GM23248 (cell line): ENCODE measurements at places on chromosomes 7 and 10.

- H3K4me3 ChIP-seq = no peak overlapping the region
- H3K27ac ChIP-seq = no peak overlapping the region
- H3K27me3 ChIP-seq = no peaks in the 10 kb centered on the region
- DNase-seq = no peak
- H3K36me3 ChIP-seq = no peaks in the 10 kb centered on the region
Observed at GRCh38 chr7:71783779-71784178, 628.4 kb downstream of the CALN1 start.

DNA sequence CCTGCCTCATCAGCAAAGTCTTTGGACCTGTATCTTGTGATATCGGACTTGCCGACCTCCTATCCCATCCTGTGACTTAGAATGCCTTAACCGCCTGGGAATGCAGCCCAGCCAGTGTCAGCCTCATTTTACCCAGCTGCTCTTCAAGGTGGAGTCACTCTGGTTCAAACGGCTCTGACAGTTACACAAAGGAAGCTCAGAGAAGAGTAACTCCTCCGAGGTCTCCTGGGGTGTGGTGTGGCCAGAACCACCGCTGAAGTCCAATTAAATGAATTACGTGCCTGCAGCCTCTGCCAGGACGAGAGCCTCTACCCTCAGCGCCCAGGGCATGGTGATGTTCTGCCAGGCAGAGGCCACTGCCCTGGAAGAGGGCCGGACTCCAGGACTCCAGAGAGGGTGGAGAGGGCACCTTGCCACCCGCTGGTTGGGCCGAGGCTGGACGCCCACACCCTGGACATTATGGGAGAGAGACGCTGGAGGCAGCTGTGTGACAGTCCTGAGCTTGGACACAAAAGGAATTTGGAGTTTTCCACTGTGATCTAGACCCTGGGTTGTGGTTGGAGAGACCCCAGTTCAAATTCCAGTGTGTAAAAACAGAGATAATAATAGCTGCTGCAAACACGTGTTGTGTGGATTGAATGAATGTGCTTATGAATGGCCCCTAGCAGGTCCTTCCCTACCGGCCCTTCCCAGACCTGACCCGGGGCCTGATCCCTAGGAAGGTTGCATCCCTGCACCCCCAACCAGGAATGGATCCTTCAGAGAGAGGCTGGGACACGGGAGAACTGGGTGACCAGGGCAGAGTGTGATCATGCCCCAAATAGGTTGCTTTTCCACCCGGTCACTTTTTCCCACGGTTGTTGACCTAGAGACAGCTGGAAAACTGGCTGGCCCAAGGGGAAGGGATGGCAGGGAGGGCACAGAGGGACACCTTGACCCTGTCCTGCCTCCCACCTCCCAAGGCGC lies 37.8 kb upstream of the FZD9 start:
- no peak overlapping the region for H3K4me3 ChIP-seq
- no peaks in the 10 kb centered on the region; the same call in 1 of the 2 replicates for H3K27me3 ChIP-seq
- no peaks in the 10 kb centered on the region for H3K36me3 ChIP-seq
- no peak overlapping the region for H3K27ac ChIP-seq

DNA sequence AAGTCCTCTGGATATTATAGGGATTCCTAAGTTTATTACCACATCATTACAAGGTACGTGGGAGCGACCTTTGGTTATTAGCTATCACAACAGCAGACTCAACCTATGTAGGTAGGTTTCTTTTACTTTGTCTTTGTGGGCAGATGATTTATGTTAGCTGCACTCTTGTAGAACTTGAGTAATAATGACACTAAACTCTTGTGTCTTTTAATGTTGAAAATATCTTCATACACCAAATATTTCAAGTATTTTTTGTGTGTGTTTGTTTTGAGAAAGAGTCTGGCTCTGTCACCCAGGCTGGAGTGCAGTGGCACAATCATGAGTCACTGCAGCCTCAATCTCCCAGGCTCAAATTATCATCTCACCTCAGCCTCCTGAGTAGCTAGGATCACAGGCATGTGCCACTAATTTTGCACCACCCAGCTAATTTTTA lies 19.2 kb upstream of the SUPV3L1 start:
- H3K4me1 ChIP-seq = peaks cover 14% of the 10 kb centered on the region
- peak; percentile 60 for DNase-seq
- H3K27me3 ChIP-seq = no peaks in the 10 kb centered on the region
- peak overlapping the region; percentile 51 for H3K27ac ChIP-seq

DNA sequence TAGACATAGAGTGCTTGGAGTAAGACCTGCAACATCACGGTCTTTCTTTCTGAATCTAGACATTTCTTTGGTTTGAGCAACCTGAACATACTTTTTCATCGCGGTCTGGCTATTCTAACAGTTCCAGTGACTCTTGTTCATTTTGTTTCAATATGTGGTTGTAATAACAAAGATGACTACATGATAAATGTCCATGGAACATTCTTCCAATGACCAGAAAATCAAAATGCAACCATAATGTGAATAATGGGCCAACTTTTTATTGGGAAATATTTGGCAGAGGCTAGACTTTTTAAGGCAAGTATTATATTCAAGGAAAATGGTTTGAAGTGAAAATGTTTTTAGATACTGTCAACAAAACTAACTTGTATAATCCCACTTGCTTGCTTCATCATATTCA lies 282.5 kb downstream of the INHBA start:
- DNase-seq = no peak
- peaks cover 16% of the 10 kb centered on the region for H3K4me1 ChIP-seq
- H3K27me3 ChIP-seq = no peaks in the 10 kb centered on the region
- H3K4me3 ChIP-seq = no peak overlapping the region
- no peak overlapping the region for H3K27ac ChIP-seq

DNA sequence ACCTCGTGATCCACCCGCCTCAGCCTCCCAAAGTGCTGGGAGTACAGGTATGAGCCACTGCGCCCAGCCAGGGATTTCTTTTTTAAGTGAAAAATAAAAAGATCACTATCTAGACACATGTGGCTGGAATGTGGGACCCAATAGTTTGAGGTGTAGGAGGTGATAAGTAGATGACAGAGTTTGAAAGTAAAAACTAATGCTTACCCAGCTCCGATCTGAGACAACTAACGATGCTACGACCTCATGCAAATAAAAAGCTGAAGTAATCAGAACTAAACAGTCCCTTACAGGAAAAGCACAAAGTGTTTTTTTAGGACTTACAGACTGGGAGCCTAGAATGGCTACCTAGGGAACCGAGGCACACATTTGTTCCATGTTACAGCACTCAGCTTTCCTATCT lies 23.0 kb downstream of the PCGF6 start:
- DNase-seq = no peak
- no peak overlapping the region for H3K27ac ChIP-seq
- no peak overlapping the region for H3K4me3 ChIP-seq
- H3K27me3 ChIP-seq = no peaks in the 10 kb centered on the region
- H3K36me3 ChIP-seq = peaks cover 42% of the 10 kb centered on the region

DNA sequence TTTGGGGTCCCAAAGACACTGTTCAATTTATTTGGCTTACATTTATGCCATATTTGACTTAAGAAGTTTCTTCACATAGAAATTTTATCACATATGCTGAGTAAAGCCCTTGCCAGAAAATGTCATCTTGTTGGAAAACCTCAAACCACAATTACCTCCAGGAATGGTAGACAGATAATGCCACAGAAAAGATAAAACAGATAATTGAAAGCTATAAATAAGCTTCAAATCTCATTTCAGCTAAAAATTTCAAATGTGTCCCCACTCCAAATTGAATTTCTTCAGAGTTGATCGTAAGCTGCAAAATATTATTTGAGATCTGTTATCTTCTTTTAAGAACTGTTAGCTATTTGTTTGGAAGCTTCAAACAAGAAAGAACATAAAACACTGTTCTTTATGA lies 176.4 kb upstream of the PTN start:
- H3K27me3 ChIP-seq = no peaks in the 10 kb centered on the region
- peaks cover 11% of the 10 kb centered on the region for H3K36me3 ChIP-seq
- peaks cover 10% of the 10 kb centered on the region for H3K4me1 ChIP-seq
- DNase-seq = peak; percentile 20

DNA sequence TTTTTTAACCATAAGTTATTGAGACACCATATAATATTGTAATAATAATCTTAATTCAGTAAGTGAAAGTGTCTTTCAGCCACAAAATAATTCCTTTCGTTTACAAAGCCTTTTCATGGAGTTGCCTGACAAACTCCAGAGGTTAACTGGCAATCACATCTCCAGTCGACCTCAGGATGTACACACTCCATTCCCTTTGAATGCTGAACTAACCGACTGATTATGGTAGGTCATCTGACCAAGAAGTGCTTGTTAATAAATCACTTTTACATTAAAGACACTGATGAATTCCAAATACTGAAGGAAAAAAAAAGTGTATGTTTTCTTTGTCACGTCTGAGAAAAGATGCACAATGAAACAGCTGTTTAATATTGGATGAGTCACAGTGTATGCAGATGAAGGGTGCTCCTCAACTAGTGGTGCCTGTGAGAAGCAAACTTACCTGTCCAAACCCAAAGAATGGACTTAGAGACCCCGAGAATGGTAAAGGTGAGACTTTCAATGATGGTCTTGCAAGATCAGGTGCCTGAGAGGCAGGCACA lies 348.1 kb upstream of the VWC2 start:
- no peaks in the 10 kb centered on the region for H3K27me3 ChIP-seq
- H3K27ac ChIP-seq = no peak overlapping the region
- no peaks in the 10 kb centered on the region for H3K36me3 ChIP-seq
- no peak for DNase-seq
- H3K4me3 ChIP-seq = no peak overlapping the region
- H3K4me1 ChIP-seq = no peaks in the 10 kb centered on the region

DNA sequence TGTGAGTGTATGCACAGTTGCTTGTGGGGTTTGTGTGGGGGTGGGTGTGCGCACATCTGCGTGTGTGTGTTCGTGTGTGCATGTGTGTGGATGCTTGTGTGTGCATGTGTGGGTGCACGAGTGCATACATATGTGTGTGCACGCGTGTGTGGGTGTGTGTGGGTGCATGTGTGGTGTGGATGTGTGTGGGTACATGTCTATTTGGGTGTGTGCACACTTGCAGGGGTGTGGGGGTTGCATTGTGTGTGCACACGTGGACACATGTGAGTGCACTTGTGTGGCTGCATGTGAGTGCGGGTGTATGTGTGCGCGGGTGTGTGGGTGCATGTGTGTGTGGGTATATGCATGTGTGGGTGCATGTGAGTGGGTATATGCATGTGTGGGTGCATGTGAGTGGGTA lies 73.7 kb downstream of the NKX6-2 start:
- no peak overlapping the region for H3K4me3 ChIP-seq
- H3K27me3 ChIP-seq = no peaks in the 10 kb centered on the region
- no peak overlapping the region for H3K27ac ChIP-seq
- H3K36me3 ChIP-seq = no peaks in the 10 kb centered on the region
- DNase-seq = no peak
- H3K4me1 ChIP-seq = no peaks in the 10 kb centered on the region

GRCh38 chr10:126029999-126030398 lies 133.6 kb downstream of the FANK1 start:
- no peak for DNase-seq
- H3K4me3 ChIP-seq = no peak overlapping the region
- no peaks in the 10 kb centered on the region for H3K4me1 ChIP-seq

DNA sequence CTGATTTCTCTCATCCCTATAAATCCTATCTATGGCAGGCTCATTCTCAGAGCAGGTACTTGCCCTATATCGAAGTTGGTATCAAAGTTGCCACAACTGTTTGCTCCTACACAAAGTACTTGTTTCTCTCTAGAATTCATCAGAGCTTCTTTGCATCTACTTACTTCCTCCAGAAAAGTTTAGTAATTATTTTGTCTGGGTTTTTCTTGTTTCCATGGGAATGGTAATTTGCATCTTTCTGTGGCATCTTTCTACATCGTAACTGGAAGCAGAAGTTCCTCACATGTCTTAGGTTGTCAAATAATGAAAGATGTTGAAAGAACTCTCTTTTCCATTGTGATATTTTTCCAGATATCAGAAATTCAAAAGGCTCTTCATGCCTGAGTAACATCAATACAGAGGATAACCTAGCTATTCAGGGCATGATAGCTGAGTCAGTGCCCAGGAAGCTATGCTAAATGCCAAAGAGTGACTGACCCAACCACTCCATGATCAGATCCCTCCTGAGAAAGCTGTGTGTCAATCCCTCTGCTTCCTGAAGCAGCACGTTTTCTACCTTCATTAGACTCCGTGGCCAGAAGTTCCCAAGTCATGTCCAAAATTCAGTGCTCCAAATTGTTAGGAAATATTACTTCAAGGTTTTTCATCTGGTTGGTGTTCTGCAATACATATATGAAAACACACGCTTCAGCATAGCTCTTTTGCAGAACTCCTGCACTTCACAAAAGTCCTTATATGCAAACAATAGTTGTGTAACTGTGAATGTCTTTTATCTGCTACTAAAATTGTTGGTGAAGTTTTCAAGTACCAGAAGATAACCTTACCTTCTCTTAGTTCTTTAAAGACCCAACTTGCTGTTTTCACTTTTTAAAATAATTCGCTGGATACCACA lies 216.5 kb downstream of the VTI1A start:
- 0 out of 2 replicates have a peak overlapping the region, but pooled peaks have one; percentile 28 for H3K4me3 ChIP-seq
- peak overlapping the region; percentile 67 for H3K27ac ChIP-seq
- peak; percentile 90 for DNase-seq
- no peaks in the 10 kb centered on the region for H3K27me3 ChIP-seq
- H3K36me3 ChIP-seq = no peaks in the 10 kb centered on the region

DNA sequence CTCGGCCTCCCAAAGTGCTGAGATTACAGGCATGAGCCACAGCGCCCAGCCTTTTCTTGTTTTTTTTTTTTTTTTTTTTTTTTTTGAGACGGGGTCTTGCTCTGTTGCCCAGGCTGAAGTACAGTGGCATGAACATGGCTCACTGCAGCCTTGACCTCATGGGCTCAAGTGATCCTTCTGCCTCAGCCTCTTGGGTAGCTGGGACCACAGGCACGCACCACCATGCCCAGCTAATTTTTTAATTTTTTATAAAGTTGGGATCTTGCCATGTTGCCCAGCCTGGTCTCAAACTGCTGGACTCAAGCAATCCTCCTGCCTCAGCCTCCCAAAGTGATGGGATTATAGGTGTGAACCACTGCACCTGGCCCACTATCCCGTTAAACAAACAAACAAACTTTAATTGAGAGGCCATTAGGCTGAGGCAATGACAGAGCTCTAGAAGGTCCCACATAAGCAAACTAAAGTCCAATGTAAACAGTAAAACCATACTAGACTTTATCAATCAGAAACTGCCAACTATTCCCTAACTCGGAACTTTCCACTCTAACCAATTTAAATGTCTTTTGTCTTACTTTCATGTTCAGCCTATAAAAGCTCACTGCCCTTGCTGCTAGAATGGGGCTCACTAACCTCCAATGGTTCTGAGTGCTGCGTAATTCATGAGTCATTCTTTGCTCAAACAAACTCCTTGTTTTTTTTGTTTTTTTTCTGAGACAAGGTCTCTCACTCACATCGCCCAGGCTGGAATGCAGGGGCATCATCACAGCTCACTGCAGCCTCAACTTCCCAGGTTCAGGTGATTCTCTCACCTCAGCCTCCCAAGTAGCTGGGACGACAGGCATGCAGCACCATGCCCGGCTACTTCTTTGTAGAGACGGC lies 1.9 kb downstream of the DHX32 start:
- DNase-seq = peak; percentile 91
- peaks cover 9% of the 10 kb centered on the region for H3K4me1 ChIP-seq
- H3K36me3 ChIP-seq = peaks cover 14% of the 10 kb centered on the region
- H3K27me3 ChIP-seq = no peaks in the 10 kb centered on the region

DNA sequence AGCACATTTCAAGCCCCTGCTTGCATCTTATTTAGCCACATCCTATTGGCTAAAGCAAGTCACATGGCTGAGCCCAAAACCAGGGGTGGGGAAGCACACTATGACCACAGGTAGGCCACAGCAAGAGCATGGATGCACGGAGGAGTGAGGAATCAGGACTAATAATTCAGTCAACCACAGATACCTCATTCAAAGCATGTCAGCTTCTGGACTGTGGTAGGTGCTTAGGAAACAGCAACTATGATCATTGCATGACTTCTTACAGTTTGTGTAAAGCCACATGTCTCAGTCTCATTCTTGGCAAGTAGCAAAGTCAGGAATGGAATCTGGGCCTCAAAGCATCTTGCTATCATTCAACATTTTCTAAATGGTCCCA lies 79.0 kb upstream of the EMX2 start:
- peaks cover 34% of the 10 kb centered on the region for H3K4me1 ChIP-seq
- H3K27ac ChIP-seq = peak overlapping the region; percentile 99
- DNase-seq = peak; percentile 64
- H3K27me3 ChIP-seq = no peaks in the 10 kb centered on the region
